ENCODE measurements at places on chromosomes 2 and 18. TPM values are rescaled to one million over a fixed set of nuclear protein-coding genes. Genes with fewer than 3 reads are reported as not detected.

AQP12A gene
- total RNA-seq, result not detected

XIRP2 gene
- total RNA-seq, result not detected

- no peak for DNase-seq
These were observed 39.7 kb downstream of the TMEM177 start for GRCh38 chr2:119718501-119719260.

DNA sequence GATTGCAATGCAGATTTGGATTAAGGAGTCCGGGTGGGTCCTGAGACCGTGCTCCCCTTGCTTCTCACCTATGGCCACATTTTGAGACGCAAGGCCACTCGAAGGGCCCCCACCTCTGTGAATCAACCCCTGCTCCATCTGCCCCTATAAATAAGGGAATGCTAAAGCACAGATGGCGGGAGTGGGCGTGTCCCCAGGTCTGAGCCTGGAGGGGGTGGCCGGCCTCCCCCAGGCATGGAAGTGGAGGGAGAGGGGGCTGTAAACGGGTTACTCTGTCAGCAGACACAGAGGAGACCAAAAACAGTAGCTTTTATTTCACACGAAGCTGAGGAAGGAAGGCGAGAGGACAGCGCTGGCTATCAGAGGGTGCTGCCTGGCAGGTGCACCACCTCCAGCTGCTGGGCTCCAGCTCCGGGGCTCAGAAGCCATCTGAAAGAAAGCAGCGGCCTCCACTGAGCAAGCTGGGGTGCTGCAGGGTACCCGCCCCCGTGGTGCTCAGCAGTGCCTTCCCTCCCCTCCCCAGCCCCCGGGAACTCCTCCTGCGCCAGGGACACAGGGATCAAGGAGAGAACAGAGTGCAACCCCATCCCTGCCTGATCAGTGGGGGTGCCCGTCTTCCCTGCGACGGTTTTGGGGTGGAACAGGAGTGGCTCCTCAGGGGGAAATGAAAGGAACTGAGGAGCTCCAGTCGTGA lies 56.7 kb upstream of the RAB6C start:
- DNase-seq, result peak; percentile 41

DNA sequence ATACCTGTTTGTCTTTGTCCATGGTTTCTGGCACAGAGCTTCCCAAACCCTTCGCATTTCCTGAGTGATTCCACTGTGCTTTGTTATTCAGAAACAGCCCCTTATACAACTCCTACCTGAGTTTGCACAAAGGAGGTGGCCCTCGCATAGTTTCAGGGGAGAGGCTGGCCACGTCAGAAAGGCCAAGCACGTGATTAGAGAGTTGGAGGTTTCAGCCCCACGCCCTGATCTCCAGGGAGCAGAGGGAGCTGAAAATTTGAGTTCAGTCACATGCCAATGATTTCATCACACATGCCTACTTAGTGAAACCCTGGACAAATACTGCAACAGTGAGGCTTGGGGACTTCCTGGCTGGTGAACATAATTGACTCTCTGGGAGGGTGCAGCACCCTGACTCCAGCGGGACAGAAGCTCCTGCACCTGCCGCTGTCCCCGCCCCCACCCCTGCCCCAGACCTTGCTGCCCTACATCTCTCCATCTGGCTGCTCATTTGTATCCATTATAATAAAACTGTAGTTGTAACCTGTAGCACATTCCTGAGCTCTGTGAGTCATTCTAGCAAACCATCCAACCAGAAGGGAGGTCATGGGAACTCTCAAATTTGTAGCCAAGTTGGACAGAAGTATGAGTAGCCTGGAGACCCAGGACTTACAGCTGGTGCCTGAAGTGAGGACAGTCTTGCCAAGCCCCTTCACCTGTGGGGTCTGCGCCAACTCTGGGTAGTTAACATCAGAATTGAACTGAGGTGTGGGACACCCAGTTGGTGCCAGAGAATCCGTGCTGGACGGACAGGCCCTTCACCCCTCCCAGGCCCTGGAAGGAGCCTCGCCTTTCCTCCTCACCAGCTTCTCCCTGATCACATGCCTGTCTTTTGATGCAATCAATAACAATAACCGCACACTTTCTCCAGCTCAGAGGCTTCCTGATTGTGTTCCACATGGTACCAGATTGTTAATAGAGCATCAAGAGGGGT lies 224.3 kb downstream of the ANAPC1 start:
- no peak for DNase-seq

MCFD2 gene
- 81.9 TPM for total RNA-seq

- no peak for DNase-seq
These were observed 306.0 kb downstream of the BCL11A start for GRCh38 chr2:60247471-60247870.

DLX2 gene
- 9.7 TPM for total RNA-seq

DNA sequence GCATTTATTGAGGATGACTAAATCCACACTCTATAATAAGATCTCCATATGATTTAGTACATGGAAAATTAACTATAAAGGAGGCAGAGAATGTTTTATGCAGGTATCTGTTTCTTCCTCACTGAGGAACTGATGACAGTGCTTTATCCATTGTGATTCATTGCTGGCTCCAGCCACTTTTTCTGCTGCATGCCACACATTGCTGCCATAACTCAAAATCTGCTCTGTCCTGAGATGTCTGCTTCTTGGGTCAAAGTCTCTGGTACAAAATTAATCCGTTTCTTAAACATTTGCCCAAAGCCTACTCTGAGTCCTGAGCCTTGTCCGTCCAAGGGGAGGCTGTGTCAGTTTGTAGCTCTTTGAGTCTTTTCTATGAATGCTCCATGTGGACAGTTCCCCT lies 15.5 kb upstream of the ARHGAP28 start:
- DNase-seq, result no peak

- no peak for DNase-seq
These were observed 10.8 kb downstream of the AGAP1 start for GRCh38 chr2:235504441-235505180.

DNA sequence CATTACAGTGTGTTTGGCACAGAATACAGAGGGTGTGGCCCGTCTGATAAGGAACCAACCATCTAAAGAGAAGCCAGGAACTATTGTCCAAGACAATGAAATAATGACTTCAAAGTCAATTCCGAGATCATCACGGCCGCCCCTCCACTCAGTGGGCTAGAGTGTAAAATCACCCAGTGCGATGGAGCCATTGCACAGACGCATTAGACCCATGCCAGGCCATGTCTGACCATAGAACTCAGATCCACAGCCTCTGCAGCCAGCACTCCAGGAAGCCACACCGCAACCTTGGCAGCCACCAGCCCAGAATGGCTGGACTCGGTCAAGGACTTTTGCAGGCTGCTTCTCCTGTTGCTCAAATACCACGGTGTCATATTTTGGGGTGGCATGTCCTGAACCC lies 835.7 kb downstream of the DCDC2C start:
- DNase-seq, result no peak

OXER1 gene
- total RNA-seq, result 7.5 TPM

DNA sequence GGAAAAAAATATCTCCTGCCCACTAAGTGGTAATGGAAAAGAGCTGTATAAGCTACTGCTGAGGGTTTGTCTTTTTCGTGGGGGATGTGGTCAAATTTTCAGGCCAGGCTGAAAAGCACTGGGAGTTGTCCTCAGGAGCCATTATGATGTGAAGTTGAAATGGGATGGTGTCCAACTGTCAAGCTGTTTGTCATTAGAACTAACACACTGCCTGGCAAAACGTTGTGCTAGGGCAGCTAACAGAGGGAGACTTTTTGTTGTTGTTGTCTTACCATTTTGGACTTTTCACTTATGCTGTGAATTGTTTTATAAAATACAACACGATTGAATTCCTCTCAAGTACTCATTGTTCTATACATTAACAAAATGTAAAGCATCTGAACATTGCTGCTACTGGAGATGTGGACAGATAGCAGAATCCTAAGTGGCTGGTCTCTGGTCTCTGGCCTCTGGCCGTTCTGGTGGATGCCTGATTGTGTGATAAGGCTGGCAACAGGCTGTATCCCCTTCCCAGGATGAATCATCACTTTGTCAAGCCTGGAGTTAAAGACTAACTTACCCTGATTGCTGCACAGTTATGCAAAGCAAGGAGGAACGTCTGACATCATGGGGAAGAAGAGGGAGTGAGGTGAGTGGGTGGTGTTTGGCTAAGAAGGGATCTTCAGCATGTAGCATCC lies 2.3 kb downstream of the MYO1B start:
- DNase-seq, result no peak

DNA sequence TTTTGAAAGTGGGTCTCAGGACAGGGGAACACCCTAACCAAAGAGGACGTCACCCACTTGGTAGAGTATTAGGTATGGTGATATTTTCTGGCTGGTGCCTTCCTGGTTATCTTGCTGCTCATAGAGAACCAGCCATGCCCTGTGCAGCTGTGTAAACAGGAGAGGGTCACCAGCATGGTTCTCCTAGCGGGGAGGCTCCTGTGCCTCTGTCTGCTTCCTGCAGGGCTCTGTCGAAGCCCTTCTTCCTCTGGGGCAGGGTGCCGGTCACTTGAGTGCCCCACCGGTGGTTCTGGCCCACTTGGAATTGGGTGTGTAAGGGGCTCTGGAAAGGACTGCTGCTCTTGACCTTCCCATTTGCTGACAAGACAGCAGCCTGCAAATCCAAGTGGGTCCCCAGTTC lies 131.6 kb upstream of the MSH6 start:
- DNase-seq, result no peak

- no peak for DNase-seq
These were observed 70.9 kb upstream of the LYPD6B start for GRCh38 chr2:148967578-148967977.

GRCh38 chr2:98404556-98405250 lies 40.0 kb upstream of the INPP4A start:
- no peak for DNase-seq

MOCOS gene
- 3.2 TPM for total RNA-seq

CD207 gene
- total RNA-seq, result not detected

DNA sequence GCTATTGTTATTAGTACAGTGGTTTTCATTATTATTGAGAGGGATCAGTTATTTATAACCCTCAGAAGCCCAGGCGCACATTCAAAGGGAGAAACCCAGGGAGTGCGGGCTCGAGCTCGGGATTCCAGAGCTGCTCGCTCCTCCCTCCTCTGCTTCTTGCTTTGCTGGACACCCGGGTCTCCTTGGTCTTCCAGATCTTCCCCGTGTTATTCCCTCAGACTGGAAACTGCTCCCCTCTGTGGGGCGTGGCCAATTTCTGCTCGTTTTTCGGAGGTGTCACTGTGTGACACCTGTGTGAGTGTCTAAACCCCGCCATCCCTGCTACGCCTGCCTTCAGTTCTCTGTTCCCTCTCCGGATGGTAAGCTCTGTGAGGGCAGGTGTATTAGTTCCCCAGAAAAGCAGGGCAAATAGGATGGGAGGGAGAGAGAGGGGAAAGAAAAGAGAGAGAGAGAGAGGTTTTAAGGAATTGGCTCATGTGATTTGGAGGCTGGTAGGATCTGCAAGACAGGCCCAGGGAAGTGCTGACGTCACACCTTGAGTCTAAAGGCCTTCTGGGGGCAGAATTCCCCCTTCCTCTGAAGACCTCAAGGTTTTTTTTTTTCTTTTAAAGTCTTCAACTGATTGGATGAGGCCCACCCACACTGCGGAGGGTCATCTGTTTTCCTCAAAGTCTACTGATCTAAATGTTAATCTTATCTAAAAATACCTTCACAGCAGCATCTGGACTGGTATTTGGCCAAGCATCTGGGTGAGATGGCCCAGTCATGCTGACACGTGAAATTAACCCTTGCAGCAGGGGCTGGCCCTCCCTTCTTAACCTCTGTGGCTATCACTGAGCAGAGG lies 457.3 kb upstream of the ID2 start:
- no peak for DNase-seq

CCDC68 gene
- not detected for total RNA-seq

- no peak for DNase-seq
These were observed 12.7 kb upstream of the FHOD3 start for GRCh38 chr18:36284671-36285295.

- DNase-seq, result no peak
These were observed 10.0 kb downstream of the SLC40A1 start for GRCh38 chr2:189570570-189571031.

MC2R gene
- total RNA-seq, result not detected

- DNase-seq, result no peak
These were observed 83.3 kb downstream of the ICOS start for GRCh38 chr2:204019572-204020501.

C2orf72 gene
- total RNA-seq, result 0.77 TPM

PLB1 gene
- 1.1 TPM for total RNA-seq

DNA sequence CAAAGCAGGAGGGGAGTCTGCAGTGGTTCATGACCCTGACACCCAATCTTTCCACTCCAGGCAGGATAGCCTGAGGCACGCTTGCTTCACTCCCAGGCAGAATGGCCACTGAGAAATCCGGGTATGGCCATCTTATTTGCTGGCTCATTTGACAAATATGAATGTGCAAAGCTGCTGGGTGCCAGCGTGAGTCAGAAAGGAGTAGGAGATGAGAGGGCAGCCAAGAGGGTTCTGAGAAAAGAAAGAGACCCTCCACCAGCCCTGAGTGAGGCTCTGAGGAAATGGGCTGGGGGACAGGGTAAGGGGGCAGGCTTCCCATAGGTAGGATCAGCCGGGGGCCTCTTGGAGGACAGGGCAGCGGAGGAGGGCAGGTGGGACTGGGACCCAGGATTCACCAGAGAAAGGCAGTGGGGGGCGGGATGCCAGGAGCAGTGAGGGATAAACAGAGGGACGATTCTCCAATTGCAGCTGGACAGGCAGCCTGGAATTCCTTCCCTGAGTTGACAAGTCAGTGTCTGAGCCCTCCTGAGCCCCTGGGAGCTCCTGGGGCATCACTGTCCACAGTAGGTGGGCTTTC lies 15.2 kb downstream of the RAMP1 start:
- DNase-seq, result no peak

RRM2 gene
- total RNA-seq, result 32.7 TPM

CABYR gene
- total RNA-seq, result 13.7 TPM

DNA sequence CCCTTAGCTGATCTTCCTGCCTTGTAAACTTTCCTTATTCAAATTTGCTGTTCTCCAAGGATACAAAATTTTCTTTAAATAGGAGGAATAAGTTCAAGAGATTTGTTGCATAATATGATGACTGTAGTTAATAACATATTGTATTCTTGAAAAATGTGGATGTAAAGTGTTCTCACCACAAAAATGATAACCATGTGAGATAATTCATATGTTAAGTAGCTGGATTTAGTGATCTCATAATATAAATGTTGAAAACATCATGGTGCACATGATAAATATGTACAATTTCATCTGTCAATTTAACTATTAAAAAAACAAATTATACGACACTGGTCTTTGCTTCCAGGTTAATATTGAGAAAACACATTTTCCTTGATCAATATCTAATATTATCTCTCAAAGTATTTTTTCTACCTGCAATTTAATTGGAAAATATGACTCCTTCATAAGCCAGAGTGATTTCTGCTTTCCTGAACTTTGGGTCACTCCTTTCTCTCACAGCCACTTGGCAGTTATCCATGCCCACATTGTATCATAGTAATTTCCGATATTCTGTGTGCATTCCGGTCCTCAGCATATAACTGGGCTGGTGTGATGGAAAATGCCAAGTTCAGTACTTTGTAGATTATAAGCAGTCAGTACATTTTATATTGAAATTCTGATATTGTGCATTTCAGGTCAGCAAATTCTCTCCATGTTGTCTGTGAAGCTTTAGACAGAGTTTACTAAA lies 152.6 kb downstream of the GULP1 start:
- no peak for DNase-seq

GRCh38 chr18:36843199-36843598 lies 14.3 kb downstream of the KIAA1328 start:
- no peak for DNase-seq

GRCh38 chr2:171835386-171835785 lies 58.7 kb downstream of the SLC25A12 start:
- DNase-seq, result no peak

RNU2-63P gene
- total RNA-seq, result 13.0 TPM

DCDC2C gene
- total RNA-seq, result not detected

NTSR2 gene
- total RNA-seq, result not detected

STARD6 gene
- total RNA-seq, result not detected

ARHGEF4 gene
- total RNA-seq, result 20.9 TPM

Measured in mesothelial cell of epicardium (in vitro differentiated cells).